ENCODE measurements at places on chromosomes 2 and 18.

GRCh38 chr2:211598238-211598637 lies 940.4 kb downstream of the ERBB4 start:
- DNase-seq, result no peak

- no peak for DNase-seq
Measured at GRCh38 chr2:127196549-127196948, 23.6 kb downstream of the CYP27C1 start.

DNA sequence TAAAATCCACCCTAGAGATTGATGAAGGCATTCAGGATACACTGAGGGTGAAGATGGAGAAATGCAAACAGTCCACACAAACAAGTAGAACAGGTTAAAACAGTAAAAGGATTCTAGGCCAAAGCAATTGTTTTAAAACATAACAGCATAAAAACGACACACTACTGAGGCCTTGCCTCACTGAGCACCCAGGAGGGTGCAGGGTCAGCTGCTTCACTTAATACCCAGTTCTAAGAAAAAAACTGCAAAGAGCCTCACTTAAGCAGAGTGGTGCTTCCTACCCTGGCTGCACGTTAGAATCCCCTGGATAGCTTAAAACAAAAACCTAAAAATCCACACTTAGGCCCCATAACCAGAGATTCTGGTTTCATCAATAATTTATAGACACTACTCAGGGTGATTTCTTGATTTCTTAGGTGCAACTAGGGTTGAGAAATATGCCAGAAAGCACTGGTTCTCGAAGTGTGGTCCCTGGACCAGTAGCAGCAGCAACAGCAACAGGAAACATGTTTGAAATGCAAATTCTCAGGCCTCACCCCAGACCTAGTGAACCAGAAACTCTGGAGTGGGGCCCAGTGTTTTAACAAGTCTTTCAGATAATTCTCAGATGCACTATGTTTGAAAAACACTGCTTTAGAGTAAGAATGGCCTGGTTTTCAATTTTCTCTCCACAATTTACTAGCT lies 279.1 kb downstream of the ZEB2 start:
- DNase-seq, result no peak

DNA sequence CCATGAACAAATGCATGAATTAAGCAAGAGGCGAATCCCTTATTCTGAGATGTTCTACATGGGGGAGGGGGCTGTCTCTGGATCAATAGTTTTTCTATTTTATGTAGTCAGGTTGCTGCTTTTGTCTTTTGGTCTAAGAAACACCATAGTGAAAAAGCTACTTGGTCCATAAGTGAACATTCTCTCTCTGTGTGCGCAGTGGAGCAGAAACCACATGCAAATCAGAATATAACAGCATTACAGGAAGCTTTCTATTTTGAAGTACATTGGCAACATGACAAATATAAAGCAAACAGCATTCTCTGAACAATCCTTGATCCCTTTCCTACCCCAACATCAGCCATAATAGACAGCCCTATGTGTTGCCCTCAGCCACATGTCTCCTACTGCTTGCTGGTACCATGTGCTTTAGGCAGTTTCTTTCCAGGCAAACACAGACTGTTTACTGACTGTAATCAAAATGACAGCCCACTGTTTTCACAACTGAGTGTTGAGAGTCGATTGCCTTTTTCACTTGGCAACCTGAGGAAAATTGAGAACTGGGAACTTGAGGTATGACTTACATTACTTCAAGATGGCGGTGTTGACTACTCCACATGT lies 10.6 kb downstream of the SCN3A start:
- no peak for DNase-seq

DNA sequence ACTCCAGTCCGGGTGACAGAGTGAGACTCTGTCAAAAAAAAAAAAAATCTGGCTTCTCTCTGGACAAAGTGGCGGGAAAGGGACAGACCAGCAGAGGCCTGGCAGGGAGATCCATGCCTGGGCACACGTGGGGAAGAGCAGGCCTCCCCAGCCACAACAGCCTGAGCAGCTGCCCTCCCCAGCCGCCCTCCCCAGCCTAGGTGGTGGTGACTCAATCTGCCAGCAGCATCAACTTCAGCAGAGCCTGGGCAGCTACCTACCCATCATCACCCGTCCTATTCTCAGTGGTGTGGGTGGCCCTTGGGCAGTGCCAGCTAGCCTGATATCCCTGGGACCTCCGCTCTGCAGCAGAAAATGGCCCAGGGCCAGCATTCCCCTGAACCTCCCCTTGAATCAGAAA lies 612.4 kb downstream of the FBXO15 start:
- DNase-seq, result no peak

GRCh38 chr2:96532641-96533291 lies 3.8 kb upstream of the ARID5A start:
- DNase-seq, result no peak

DNA sequence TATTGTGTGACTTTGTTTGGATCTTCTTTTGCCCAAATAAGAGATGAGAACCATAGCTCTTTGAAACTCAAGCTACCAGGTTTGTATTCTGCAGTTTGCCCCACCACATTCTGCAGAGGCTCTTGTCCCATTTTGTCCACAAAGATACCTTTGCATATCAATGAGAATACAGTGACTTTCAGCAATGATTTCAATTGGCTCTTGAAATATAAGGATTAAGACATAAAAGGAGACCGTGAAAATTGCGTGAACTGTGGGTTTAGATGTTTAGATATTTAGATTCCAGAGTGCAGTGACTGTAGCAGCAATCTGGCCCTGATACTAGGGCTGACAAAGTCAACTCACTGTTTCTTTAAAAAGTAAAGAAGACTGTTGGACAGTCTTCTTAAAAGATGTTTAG lies 146.6 kb upstream of the SP5 start:
- DNase-seq, result no peak

- no peak for DNase-seq
Measured at GRCh38 chr2:238247002-238247822, 7.4 kb upstream of the HES6 start.

All from activated naive CD4-positive, alpha-beta T cell (primary cell).